ENCODE measurements at places on chromosomes 1 and 21. TPM values are rescaled to one million over a fixed set of nuclear protein-coding genes. Genes with fewer than 3 reads are reported as not detected.

Gene BCL2L15
- not detected for total RNA-seq

Gene SLC9C2
- total RNA-seq = not detected

Gene CTTNBP2NL
- total RNA-seq = 12.6 TPM

Gene PLA2G4A
- 1.4 TPM for total RNA-seq

Gene RPAP2
- total RNA-seq = 23.6 TPM

Gene FAM78B
- total RNA-seq = 3.8 TPM

Gene RGSL1
- not detected for total RNA-seq

Gene AADACL4
- total RNA-seq = not detected
